ENCODE measurements at places on chromosomes 7 and 10.

DNA sequence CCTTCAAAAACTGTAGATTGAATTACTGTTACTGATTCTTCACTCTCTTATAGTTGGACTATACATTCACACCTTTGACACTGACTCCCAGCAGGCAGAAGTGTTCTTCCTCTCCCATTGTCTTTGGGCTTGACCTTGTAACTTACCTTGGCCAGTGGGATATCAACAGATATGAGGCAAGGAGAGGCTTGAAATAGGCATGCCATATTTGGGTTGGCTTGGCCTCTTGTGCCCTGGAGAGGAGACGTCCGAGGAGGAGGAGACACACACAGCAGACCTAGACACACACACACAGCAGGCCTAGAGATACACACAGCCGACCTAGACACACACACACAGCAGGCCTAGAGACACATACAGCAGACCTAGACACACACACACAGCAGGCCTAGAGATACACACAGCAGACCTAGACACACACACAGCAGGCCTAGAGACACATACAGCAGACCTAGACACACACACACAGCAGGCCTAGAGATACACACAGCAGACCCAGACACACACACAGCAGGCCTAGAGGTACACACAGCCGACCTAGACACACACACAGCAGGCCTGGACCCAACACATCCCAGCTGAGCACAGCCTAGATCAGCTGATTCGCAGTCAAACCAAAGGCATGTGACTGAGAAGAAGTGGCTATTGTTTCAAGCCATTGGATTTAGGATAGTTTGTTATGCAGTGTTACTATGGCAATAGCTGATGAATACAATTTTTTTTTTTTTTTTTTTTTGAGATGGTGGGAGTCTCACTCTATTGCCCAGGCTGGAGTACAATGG is 12.5 kb upstream of the GNA12 start:
- DNase-seq = no peak

DNA sequence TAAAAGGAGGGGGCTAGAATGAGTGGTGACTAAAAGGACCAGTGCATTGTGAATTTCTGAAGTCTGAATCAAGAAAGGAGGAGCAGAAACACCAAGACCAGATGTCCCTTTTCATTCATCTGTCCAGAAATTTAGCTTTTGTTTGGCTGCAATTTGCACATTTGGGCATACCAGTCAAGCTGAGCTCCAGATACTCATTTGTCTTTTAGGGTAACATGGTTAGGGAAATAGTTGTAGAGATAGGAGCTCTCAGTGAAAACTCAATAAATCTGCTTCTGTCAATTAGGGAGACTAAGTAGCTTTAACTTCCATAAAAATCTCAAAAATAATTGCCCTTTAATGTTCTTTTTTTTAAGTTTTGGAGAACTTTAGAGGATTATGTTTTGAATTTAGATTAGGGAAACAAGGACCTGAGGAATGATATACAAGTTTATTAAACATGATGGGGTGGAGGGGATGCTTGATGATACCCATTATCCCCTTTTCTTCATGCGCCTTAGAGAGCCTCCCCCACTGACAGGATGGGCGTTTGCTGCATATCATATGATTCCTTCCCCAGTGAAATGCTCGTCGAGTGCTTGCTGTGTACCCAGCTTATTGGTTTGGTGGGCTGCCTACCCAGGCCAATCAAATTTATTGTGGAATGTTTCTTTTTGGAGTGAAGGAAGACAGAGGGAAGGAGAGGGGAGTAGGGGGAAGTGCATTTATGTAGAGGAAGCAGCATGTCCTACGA is 50.7 kb upstream of the RPA3 start:
- DNase-seq = no peak

DNA sequence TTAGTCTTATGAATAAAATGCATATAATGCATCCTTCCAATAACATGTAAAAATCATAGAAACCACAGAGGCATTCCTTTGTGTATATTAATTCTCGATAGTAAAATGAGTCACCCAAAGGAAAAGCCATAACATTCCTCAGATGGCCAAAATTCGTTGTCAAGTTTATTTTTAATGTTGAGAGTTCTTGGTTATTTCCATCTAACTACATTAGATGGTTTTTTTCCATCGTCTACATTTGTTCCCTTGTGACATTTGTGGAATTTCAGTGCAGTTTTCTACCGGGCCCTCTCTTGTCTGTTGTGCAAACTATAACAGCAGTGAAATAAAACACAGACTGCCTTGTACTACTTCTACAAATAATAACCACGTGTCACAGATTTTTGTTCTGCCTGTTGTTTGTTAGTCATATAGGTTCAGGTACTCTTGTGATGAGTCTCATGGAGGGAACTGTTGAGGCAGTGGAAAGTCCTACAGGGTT is 54.7 kb upstream of the CCAR1 start:
- no peak for DNase-seq

DNA sequence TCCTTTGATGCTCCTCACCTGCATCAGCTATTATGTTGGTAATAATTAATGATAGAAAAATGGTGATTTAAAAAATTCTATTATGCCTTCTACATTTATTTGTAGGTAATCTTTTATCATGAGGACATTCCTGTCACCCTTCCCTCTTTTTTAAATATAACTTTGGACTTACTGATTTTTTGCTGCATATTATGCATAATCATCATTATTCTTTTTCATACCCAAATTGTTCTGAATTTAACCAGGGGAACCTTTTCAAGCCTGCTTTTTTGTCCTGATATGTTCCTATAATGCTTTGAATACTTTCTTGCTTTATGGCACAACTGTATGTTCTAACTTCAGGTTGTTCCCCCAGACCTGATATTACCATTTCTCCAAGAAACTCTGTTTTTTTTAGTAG is 48.5 kb downstream of the TAX1BP1 start:
- DNase-seq = no peak

DNA sequence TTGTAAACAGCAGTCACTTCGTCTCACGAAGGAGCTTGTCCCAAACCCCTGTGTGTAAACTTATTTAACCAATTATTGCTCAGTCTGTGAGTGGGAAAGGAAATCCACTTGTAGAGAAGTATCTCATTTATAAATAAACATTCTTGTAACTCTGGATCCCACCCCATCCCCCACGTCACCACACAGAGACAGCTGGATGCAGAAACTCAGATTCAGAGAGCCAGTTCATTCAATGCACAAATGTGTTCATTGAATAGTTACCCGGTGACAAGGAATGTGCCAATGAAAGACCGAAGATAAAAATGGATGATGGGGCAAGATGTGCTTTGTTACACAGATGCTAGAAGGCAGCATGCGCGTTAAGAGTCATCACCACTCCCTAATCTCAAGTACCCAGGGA is 8.3 kb upstream of the OCM start:
- DNase-seq = no peak

GRCh38 chr10:23568996-23569395 is 130.1 kb downstream of the OTUD1 start:
- DNase-seq = no peak

GRCh38 chr10:129785536-129785981 is 178.5 kb downstream of the EBF3 start:
- no peak for DNase-seq

GRCh38 chr10:60425392-60426110 is 35.9 kb upstream of the ANK3 start:
- DNase-seq = no peak

- DNase-seq = no peak
These were observed 5.8 kb downstream of the IFIT1 start for GRCh38 chr10:89398003-89398749.

GRCh38 chr10:73032536-73032935 is 64.1 kb downstream of the P4HA1 start:
- DNase-seq = no peak

- no peak for DNase-seq
These were observed 26.9 kb upstream of the ABCA13 start for GRCh38 chr7:48144291-48144768.

DNA sequence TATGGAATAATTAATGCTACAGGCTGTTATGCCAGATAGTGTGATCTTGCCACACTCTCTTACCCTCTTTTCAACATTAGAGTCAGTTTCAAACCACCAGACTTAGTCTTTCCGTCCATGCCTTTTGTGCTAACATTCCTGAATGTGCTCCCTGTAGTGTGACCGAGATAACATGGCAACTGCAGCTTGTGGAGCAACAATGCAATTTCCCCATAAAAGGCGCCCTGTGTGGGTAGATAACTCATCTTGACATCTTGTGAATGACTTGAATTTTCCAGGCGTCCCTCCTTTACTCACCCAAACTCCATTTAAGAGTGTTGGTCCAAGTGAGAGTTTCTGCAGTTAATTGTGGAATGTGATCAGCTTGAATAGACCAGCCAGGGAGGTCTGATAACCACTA is 99.6 kb downstream of the DNAH11 start:
- DNase-seq = no peak

- no peak for DNase-seq
These were observed 69.2 kb upstream of the UNC5B start for GRCh38 chr10:71143170-71143569.

- no peak for DNase-seq
These were observed 163.3 kb downstream of the USP6NL start for GRCh38 chr10:11448190-11448544.

DNA sequence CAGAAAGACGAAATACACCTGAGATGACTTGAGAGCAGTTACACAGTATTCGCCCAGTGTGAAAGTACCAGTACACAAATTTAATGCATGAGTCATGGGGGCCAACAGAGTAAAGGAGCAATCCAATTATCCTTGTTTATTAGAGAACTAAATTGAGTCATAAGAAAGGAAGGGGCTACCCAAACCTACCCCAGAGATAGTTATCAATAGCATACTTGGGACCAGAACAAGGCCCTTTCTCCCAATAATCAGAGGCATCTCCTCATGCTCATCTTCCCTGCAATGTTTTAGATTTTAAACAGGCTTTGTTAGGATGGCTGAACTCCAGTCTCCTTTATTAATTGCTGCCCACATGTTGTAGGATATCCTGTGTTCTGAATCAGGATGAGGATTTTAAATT is 239.7 kb upstream of the LRGUK start:
- DNase-seq = no peak

DNA sequence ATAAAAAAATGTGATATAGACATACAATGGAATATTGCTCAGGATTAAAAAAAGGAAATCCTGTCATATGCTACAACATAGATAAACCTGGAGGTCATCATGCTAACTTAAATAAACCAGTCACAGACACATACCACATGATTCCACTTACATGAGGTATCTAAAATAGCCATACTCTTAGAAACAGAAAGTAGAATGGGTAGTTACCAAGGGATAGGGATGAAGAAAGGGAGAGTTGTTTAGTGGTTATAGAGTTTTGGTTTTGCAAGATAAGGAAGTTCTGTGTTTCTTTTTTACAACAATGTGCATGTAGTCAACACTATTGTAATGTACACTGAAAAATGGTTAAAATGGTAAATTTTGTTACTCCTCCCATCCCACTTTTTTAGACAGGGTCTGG is 30.5 kb downstream of the BICC1 start:
- DNase-seq = no peak

GRCh38 chr10:5297996-5298395 is 66.8 kb upstream of the UCN3 start:
- DNase-seq = no peak

- no peak for DNase-seq
These were observed 3.6 kb downstream of the ZEB1 start for GRCh38 chr10:31322647-31323046.

DNA sequence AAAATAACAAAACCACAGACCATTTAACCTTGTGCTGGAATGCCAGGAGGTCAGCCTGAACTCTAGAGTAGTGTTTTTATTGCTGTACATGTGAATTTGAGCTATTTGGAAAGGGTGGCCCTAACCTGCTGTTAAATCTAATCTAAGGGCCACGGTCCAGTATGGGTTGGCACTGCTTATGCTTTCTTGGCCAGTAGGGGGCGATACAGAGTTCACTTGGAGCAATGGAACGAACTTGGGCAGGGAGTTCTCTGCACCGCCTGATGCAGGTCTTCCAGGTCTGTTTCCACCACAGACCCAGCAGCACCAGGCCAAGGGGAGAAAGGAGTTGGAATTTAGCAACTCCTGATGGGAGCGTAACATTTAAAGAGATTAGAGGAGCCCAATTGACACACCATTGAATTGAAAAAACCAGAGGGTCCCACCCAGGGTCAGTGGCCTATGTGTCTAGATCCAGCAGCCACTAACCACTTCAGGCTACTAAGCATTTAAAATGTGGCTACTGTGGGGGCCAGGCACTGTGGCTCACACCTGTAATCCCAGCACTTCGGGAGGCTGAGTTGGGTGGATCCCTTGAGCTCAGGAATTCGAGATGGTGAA is 75.7 kb upstream of the EFCAB10 start:
- DNase-seq = peak; percentile 60

DNA sequence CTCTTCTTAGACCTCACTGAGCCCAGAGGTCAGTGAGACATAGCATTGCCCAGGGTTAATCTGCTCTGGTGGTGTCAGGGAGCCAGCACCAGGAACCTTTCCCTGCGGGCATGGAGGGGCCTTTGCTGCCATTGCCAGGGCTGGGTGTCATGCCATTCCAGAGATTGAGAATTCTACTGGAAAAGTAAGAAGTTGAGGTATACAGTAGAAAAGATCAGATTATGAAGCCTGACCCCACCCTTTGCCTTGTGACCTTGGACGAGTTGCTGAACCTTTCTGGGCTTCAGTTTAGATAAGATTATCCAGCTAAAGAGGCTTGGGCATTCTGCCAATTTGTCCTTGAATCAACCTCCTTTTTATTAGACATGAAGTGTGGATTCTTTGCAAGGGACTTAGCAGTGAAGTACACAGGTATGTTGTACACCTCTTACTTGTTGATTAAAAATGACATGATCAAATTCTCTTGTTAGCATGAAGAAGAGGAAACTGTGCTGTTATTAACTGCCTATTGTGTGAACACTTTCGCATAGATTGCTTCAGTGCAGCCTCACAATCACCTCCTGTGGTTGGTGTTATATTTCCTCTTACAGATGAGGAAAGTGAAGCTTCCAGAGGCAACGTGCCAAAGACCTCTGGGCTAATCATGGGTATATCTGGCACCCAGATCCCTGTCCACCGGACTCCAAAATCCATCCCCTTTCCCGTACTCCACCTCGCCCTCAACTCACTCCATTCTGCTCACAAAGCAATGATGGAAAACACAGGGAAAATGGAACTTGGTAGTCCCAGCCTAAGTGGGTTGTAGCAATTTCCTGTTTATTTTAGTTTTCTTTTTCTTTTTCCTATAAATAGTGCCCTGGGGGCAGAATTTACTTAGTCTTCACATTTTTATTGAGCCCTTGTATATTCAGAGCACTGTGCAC is 151.3 kb downstream of the CAMK1D start:
- DNase-seq = no peak

- no peak for DNase-seq
These were observed 47.2 kb downstream of the MDFIC start for GRCh38 chr7:114969096-114969495.

DNA sequence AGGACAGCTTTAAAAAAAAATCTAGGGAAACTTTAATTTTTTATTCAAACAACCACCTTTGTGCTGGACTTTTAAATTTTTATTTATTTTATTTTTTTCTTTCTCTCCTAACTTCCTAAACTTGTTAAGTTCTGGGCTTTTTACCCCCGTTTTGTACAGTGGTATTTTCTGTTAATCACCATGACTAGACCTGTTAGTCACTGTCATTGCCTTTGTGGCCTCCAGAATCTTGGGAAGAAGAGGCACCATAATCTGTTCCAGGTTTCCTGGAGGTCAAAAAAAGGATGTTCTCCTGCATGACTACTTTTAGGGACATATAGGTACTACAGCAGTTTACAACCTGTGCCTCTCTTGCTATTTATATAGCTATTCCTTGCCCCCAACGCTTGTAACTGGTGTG is 31.1 kb upstream of the DDX50 start:
- no peak for DNase-seq

GRCh38 chr10:71292624-71293445 is 26.2 kb upstream of the SLC29A3 start:
- DNase-seq = no peak
